ENCODE measurements at places on chromosomes 16 and 17.
A peak's percentile ranks its signal among the peaks of the same experiment; 100 is the strongest.

DNA sequence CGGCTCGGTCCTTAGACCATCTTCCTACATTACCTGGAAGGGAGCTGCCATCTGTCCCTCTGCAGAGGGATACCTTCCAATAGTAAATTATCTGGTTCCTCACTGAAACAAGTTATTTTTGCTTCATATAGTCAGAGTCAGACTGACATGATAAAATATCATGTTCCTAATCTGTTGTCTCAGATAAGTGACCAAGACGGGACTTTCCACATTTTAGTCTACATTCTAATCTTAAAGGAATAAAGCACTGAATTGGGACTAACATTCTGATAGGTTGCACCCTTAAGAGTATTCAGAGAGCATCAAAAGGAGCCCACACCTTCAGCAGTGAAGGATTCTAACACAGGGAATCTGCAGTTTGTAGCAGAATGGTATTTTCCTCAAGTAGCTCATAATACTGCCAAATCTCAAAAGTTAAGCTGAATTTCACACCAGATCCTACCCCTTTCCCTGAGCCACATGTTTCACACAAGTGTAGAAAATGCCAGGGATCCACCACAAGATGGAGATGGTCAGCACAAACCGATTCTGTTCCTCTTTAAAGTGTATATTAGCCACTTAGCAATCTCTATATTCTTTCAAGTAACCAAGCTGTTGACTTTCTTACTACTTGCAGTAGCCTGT lies 13.4 kb downstream of the GINS2 start:
- DNase-seq, result peak; percentile 44

DNA sequence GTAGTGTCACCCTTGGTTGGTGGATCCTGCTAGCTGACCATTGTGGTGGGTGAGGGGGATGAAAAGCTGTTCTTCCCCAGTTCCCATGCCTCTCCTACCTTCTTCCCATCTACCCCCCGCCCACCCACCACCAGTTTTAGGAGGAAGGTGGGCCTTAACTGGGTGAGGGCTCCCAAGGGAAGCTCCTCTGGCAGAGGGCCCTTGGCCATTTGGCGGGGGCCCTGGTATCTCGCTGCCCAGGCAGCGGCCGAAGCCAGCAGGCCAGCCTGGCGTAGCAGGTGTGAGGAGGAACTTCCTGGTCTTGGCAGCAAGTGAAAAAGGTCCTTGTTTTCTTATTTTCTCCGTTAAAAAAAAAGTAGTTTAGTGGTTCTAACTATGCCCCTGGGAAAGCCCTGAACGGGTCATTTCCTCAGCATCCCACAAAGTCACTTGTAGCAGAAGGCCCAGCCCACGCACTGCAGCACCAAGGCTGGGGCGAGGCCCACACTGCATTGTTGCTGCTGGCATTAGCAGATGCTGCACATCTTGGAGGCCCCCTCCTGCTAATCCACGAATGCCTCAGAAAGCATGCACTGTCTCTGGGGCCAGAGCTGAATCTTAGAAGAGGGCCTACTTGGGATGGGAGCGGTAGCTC lies 72.5 kb downstream of the MPRIP start:
- no peak for DNase-seq

DNA sequence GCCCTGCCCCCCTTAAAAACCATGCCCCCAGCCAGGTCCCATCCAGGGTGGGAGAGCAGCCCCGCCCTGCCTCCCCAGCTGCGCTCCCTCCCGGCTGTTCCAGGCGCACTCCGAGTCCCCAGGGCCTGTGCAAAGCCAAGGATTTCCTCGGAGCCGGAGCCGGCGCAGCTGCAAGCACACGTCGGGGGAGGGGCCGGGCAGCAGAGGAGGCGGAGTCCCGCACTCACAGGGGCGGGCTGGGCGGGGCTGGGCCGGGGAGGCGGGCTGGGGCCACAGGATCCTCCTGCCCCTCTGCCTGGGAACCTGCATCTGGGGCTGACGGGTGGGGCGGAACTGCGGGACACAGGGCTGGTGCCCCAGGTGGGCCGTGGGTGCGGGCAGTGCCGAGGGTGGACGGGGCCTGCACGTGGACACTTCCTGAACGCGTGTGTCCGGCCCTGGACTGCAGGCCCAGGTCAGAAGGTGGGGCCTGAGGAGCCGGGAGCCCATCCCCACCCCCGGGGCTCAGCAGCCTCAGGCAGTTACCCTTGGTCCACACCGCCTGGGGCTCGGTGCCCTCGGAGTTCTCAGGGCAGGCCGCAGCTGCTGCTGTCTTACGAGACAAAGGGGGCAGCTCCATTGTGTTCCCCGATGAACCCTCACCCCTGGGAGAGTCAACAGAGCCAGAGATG lies 24.0 kb upstream of the SSTR5 start:
- DNase-seq, result peak; percentile 67

GRCh38 chr16:11135464-11135973 lies 120.5 kb downstream of the SOCS1 start:
- DNase-seq, result peak; percentile 35

- DNase-seq, result no peak
Measured at GRCh38 chr16:79412783-79413225, 187.7 kb downstream of the MAF start.

GRCh38 chr17:49664706-49665211 lies 13.1 kb downstream of the SPOP start:
- DNase-seq, result no peak

DNA sequence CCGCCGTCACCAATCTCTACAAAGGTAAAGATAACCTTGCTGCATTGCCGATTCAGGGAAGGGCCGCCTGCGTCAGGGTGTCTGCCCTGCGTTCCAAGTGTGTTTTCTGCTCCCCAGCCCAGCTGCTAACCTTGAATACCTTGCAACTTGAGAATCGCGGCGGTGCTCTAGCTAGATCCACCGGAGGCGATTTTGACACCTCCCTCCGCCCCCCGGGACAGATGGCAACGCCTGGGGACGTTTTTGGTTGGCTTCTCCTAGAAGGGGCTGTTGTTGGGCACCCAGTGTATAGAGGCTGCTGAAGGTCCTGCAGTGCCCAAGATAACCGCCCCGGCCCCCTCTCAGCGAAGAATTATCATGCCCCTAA lies 1.5 kb downstream of the HAPSTR1 start:
- no peak for DNase-seq

GRCh38 chr16:47925811-47926460 lies 229.9 kb downstream of the ABCC12 start:
- DNase-seq, result no peak

- no peak for DNase-seq
Measured at GRCh38 chr16:22120440-22120839, 28.1 kb downstream of the VWA3A start.

DNA sequence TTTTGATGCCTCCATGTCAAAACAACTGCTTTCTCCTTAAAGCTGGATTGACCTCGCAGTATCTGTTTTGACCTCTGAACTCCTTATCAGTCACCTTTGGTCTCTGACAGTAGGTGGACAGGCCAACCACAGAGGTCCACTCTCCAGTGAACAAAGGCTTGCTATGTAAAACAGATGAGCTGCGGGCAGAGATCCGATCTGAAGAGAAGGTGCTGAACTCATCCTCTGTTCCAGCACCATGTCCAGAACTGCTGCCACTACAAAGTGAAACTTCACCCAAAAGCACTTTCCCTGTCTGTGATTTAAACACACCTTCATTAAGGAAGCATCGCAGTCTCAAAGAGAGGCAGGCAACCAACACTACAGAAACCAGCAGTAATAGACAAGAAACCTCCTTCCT lies 117.3 kb upstream of the CORO6 start:
- no peak for DNase-seq

GRCh38 chr17:58144801-58145200 lies 3.4 kb upstream of the OR4D1 start:
- DNase-seq, result no peak

DNA sequence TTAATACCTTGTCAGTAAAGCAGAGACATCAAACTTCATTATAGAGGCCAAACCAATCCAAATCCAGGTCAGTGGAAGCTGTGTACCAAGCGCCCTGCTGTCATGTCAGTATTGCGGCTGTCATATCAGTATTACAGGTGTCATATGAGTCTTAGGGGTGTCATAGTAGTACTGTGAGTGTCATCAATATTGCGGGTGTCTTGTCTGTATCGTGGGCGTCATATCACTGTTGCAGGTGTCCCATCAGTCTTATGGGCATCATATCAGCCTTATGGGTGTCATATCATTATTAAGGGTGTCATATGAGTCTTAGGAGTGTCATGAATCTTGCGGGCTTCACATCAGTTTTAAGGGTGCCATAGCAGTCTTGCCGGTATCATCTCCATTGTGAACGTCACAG lies 6.0 kb upstream of the PRDM7 start:
- DNase-seq, result no peak

GRCh38 chr17:33888455-33888854 lies 366.6 kb upstream of the CCL2 start:
- peak; percentile 56 for DNase-seq

- DNase-seq, result no peak
Measured at GRCh38 chr16:81095653-81095952, 592 bp downstream of the GCSH start.

GRCh38 chr16:65675161-65675560 lies 553.3 kb upstream of the CDH11 start:
- no peak for DNase-seq

GRCh38 chr16:74462361-74462760 lies 41.1 kb upstream of the CLEC18B start:
- DNase-seq, result no peak

DNA sequence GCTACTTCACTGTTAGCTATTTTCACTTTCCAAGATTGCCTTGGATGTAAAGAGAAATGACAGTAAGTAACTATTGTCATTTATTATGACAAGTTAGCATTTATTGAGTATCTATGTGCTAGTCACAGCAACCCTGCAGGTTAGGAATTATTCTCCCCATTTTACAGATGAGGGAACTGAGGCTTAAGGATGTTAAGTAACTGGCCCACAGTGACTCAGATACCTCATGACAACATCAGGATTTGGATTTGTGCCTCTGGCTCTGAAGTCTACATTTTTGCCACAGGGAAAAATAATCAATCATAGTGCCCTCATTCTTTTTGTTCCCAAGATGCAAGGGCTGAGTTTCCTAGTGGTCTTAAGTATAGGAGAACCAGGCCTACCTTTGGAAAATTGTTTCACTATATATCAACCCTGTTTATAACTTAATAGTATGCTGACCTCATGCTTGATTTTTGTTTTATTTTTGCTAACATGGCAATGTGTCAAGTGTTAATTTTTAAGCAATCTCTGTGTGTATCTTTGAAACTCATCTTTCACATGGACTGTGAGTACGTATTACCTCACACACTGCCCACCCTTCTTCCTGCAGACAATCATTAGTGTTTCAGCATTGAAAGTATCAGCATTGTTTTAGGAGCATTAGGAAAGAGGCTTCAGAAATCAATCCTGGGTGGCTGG lies 105.0 kb downstream of the TANGO6 start:
- DNase-seq, result no peak

DNA sequence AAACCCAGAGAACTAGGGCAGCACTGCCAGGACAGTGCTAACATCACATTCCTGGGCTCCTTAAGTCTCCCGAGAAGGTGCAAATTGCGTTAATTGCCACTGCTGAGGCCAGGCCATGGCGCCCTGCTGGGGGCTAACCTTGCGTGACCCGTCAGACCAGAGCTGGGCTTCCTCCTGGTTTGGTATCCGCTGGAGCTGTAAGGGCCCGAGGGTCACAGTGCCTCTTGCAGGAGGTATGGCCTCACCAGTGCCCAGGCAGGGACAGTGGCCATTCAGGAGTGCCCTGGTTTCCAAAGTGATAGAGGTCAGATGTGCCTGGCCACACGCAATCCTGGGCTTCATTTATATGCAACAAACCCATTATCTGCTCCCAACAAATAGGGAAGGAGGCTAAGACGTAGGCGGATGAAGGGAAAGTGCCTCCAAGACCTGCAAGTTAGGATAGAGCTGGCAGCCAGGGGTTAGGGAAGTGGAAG lies 17.7 kb upstream of the ADCY9 start:
- no peak for DNase-seq

DNA sequence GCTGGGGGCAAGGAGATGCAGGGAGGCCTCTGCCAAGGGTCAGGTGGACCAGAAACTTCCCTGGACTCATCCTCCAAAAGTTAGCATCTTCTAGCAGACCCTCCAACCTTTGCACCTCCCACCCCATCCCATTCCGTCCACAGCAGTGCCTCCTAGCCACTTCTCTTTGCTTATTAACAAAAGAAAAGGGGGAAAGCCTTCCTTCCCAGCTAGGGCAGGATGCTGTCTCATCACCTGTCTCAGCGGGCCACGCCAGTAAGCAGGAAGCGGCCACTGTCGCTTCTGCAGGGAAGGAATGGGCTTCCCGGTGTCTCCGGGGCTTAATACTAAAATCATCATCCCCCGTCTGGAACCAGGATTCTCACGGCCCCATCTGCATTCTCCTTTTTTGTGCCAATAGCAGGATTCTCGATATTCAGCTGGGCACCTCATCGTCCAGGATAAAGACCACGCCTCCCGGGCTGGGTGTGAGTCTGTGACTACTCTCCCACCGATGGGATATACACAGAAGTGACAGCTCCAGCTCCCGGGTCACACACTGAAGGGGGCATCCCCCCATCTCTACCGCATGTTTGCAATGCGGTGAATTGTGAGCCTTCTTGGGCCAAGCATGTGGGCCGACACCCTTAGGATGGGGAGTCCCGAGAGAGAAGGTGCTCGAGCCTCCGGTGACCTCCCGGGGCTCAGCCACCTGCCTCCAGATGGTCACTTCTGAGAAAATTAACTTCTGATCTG lies 15.5 kb upstream of the RBFOX3 start:
- DNase-seq, result no peak

GRCh38 chr17:17022456-17022855 lies 19.8 kb upstream of the MPRIP start:
- DNase-seq, result no peak

DNA sequence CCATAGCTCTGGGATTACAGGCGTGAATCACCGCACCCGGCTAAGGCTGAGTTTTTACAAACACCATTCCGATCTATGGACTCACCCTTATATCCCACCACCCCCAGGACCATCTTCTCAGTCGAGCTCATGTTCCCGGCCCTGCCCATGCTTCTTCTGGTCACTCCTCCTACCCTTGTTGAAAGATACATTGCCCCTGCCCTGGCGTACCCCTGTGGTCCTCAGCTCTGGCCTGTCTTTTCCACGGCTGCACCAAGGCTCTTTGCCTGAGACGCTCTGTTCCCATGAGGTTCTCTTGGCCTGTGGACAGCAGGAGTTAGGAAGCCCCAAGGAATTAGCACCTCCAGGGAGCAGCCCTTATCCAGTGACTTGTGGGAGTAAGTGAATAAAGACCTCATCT lies 379.4 kb upstream of the TNRC6C start:
- no peak for DNase-seq

DNA sequence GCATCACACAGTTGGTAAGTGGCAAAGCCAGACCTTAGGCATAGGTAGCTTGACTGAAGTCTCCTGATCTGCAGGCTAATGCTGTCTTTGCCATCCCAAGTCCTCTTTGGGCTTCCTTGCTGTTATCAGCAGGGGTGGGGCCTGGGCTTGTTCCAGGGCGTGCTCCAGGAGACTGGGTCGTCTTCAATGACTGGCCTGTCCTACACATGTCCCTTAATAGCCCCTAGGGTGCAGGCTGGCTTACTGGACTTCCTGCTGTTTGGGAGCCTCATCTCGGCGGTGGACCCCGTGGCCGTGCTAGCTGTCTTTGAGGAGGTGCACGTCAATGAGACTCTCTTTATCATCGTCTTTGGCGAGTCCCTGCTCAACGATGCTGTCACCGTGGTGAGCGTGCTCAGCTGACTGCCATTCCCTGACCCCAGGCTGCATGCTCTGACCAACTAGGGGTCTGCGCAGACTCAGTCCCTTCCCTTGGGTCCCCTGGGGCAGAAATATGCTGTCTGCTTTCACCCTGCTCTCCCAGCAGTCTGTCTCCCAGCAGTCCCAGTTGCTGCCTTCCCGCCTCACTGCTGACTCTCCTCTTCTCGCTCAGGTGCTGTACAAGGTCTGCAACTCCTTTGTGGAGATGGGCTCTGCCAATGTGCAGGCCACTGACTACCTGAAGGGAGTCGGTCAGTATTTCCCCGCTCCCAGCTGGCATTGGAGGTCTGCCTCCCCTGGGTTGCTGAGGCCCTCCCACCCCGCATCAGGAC lies 6.2 kb downstream of the SLC9A5 start:
- no peak for DNase-seq

Measured in AG08395 (cell line).